ENCODE measurements at places on chromosomes 7 and 10. TPM values are rescaled to one million over a fixed set of nuclear protein-coding genes. Genes with fewer than 3 reads are reported as not detected.

DNA sequence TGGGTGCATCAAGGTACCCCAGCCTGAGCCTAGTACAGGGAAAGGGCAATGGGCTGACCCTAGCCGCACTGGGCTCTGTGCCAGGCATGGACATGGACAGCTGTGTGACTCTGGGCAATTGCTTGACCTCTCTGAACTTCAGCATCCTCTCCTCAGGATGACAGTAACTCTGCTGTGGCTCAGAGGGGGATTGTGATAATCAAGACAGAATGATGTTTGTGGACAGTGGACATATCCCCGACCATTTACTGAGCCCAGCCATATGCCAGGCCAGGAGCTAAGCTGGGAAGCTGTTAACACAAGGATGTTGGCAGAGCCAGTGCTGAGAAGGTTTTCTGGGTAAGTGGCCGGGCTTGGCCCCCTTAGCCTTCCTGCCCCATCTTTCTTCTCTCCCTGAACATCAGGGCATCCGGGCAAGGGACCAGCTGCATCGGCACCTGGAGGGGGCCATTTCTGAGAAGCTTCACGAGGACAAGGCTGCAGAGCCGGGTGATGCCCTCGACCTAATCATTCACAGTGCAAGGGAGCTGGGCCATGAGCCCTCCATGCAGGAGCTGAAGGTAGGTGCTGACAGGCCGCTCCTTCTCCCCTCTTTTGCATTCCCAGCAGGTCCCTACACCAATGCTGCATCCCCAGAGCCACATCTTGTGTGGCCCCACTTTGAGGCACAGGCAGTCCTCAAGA is 3.5 kb downstream of the CYP26C1 start:
- DNase-seq: no peak

Gene SFTPA1
- total RNA-seq: 4.4 TPM

Gene GNGT1
- 0.63 TPM for total RNA-seq

Gene TET1
- 59.2 TPM for total RNA-seq

GRCh38 chr7:68423356-68423755 is 1174.9 kb upstream of the AUTS2 start:
- DNase-seq: no peak

- no peak for DNase-seq
These were observed 26.3 kb downstream of the ANKRD61 start for GRCh38 chr7:6057316-6058129.

- DNase-seq: peak; percentile 81
These were observed at the start of gene PRKG1 for GRCh38 chr10:51074238-51075028. Gene PRKG1, plus strand, starts transcription at chr10:51074487.

Gene DMTF1
- total RNA-seq: 86.8 TPM

DNA sequence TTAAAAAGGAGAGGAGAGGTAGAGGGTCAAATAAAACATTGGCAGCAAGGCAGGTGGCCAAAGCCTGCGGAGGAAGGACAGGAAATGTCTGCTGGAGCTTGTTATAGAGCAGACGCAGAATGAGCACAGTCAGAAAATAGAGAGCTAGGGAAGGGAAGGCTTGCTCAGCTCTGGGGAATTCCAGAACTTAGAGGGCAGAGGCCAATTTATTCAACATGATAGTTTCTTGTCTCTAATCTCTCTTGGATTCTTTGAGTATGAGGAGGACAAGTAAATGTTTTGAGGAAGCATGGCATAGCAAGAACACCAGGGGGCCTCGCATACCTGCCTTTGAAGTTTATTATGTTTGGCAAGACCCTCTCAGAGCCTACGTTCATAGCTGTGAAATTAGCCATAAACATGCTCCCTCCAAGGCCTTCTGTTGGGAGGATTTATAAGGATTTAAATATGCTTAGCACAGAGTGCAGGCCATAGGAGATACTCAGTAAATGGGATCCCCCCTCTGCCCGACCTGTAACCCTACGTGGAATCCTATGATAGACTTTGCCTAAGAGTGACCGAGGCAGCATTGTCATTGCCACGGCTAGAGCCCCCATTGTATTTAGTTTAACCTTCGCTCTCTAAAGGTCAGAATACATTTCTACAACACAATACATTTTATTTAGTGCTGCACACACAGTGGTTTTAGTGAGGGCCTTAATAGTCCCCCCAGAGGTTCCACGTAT is 293.9 kb downstream of the CCDC3 start:
- DNase-seq: peak; percentile 47

DNA sequence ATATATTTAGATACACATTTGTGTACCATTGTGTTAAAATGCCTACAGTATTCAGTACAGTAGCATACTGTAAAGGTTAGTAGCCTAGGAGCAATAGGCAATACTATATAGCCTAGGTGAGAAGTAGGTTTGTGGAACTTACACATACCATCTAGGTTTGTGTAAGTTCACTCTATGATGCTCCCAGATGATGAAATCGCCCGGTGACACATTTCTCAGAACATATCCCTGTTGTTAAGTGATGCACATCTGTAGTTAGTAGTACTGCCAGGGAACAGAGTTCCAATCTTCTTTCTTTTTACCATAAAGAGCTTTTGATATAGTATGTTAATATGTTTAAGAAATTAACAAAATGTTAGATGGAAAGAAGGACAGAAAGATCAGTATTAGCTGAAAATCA is 138.2 kb downstream of the SNX13 start:
- no peak for DNase-seq

GRCh38 chr10:87546210-87546609 is 41.5 kb downstream of the MINPP1 start:
- no peak for DNase-seq

Data from WTC11 (cell line).